ENCODE measurements at places on chromosomes 16 and 17. TPM values are rescaled to one million over a fixed set of nuclear protein-coding genes. Genes with fewer than 3 reads are reported as not detected.

DNA sequence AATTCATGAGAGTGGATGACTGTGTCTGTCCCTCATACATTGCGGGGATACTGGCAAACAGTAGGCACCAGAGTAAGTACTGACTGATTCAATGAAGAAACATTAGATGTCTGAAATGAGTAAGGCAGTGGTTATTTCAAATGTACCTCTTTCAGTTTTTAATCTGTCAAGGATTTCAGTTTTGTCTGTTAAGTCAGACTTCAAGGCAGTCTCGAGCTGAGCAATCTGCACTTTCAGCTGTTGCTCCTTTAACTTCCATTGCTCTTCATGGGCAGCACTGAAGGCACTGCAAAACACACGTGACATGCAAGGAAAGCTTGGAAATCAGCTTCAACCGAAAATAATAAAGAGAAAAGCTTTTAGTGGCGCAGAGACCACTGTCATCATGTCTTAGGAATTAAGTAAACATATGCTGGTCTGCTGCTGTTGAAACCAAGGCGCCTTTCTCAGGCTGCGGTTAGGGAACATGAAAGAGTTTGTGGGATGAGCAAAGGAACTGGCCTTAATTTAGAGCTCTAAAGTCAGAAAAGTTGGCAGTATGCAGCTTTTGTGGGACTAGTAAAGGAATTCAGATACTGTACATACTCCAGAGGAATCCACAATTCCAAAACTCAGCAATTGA is 38.8 kb downstream of the RPGRIP1L start:
- no peaks in the 10 kb centered on the region for H3K27me3 ChIP-seq
- peak overlapping the region; percentile 69 for H3K4me3 ChIP-seq
- H3K4me1 ChIP-seq, result peaks cover 36% of the 10 kb centered on the region
- no peaks in the 10 kb centered on the region for H3K36me3 ChIP-seq
- H3K27ac ChIP-seq, result peak overlapping the region; percentile 72

GRCh38 chr16:49353680-49354079 is 19.9 kb upstream of the C16orf78 start:
- no peak overlapping the region for H3K4me3 ChIP-seq
- no peak for DNase-seq
- H3K36me3 ChIP-seq, result no peaks in the 10 kb centered on the region
- no peak overlapping the region for H3K27ac ChIP-seq
- no peaks in the 10 kb centered on the region for H3K4me1 ChIP-seq

GRCh38 chr17:6413065-6413464 is 21.9 kb downstream of the AIPL1 start:
- no peak overlapping the region for H3K4me3 ChIP-seq
- no peaks in the 10 kb centered on the region for H3K36me3 ChIP-seq
- H3K27me3 ChIP-seq, result no peaks in the 10 kb centered on the region
- DNase-seq, result no peak
- H3K27ac ChIP-seq, result no peak overlapping the region

DNA sequence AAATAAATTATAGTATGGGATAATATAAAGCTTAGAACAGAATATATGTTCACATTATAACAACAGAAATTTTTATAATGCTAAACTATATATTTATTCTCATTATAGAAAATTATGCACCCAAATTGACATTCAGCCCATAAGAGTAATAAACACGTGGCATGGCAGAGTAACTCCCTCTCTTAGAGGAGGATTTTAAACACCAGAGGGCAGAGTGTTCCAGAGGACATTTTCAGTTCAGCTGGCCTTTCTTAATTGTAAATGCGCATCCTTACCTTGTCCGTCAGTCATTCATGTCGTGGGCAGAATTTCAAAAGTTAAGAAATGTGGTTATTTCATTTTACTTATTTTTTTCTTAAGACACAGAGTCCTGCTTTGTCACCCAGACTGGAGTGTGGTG is 147.1 kb downstream of the TANC2 start:
- H3K27me3 ChIP-seq, result no peaks in the 10 kb centered on the region
- H3K4me3 ChIP-seq, result no peak overlapping the region
- no peak overlapping the region for H3K27ac ChIP-seq
- no peak for DNase-seq
- no peaks in the 10 kb centered on the region for H3K36me3 ChIP-seq
- H3K4me1 ChIP-seq, result no peaks in the 10 kb centered on the region

GRCh38 chr16:85057948-85058347 is 30.4 kb downstream of the KIAA0513 start:
- H3K27me3 ChIP-seq, result no peaks in the 10 kb centered on the region
- DNase-seq, result no peak
- H3K4me3 ChIP-seq, result no peak overlapping the region
- no peaks in the 10 kb centered on the region for H3K36me3 ChIP-seq
- H3K27ac ChIP-seq, result no peak overlapping the region
- peaks cover 18% of the 10 kb centered on the region for H3K4me1 ChIP-seq

GRCh38 chr17:8994319-8994718 is 27.0 kb upstream of the NTN1 start:
- H3K27me3 ChIP-seq, result no peaks in the 10 kb centered on the region
- H3K27ac ChIP-seq, result no peak overlapping the region
- no peak for DNase-seq
- no peaks in the 10 kb centered on the region for H3K4me1 ChIP-seq

Gene DNAH9
- total RNA-seq, result not detected

Gene TPPP3
- total RNA-seq, result 12.6 TPM
